Stimulated activated CD4-positive, alpha-beta T cell treated with anti-CD3 and anti-CD28 coated beads, TNF-alpha, amount 100 ng/mL, for 1 hour (primary cell): ENCODE measurements at places on chromosomes 1 and 21.

- no peak for DNase-seq
Measured at GRCh38 chr1:169327875-169328274, 39.7 kb downstream of the NME7 start.

GRCh38 chr1:215825056-215825455 lies 258.0 kb downstream of the KCTD3 start:
- DNase-seq = no peak

DNA sequence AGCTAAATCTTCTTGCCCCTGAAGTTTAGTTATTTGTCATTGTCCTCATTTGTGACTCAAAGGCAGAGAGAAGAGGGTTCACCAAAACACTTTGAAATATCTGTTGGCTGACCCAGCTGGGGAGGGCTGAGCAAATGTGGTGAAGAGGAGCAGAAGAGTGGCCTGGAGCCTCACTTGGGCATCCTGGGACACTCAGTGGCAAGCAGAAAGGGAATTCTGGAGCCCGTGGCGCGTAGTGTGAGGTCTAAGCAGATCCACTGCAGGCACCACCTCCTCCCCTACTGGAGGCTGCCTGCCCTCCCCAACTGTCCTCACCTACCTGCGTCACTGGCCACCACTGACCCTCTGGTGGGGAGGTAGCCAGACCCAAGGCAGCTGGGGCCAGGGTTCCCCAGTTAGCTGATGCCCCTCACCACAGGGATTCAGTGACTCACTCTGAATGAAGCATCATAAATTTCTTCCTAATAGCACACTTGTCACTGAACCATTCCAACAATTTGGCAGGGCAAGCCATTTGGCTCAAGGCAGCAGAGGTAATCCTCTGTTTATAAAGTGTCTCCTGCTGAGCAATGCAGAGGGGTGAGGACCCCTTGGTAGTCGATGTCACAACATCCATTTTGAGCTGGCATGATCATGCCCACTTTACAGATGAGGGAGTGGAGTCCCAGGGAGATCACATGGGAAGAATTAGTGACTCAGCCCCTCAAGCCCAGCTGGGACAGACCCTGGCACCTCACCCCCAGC lies 80.3 kb downstream of the NENF start:
- no peak for DNase-seq

GRCh38 chr1:115320377-115320776 lies 17.7 kb downstream of the NGF start:
- DNase-seq = no peak

DNA sequence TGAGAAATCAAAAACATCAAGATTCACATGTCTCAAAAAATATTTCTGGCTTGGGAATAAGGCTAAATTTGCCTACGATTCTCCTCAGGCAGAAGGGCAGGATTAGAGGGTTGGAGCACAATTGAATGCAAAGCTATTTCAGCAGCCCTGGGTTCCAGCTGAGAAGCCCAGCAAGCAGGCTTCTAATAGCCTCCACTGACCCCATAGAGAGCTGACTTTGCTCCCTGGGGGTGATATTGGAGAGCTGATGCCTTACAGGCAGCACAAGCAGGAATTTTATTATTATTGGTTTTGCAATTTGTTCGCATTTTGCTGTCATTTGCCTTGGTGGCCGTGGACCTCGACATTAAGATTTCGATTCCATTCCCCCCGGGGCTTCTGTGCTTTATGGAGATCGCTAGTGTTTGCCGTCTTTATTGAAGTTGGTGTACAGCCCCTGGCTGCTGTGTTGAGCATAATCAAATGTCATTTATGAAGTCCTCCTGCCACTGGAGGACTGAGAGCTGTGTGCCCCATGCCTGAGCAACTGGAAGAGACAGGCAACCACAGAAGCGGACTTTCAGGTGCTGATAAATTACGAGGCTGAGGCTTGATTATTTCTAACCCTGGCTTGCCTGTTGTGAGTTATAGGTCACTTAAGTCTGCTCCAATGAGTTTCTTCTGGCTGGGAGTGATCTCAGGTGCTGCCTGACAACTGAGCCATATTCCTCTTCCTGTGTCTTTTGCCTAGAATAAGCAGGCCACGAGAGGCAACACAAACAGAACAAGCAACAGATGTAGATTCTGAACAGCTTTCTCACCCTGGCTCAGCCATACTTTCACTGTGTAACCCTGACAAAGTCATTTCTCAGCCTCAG lies 518.4 kb upstream of the CAMK1G start:
- DNase-seq = no peak

DNA sequence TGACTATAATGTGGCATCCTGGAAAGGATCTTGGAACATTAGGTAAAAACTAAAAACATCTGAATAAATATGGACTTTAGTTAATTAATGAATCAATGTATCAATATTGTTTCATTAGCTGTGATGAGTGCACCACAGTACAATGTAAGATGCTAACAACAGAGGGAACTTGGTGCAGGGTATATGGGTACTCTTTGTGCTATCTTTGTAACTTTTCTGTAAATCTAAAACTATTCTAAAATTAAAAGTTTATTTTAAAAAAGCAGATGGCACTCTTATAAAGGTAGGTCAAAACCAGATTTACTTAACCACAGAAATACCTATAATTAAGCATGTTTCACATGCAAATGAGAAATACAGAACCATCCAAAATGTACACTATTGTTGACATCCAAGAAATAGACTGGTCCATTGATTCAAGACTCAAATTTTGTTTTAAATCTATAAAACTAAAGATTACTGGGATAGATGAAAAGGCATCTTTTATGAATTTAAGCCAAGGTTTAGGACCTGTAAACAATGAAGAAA lies 38.4 kb downstream of the ACBD3 start:
- no peak for DNase-seq

GRCh38 chr1:247337250-247337746 lies 5.6 kb upstream of the ZNF496 start:
- DNase-seq = no peak

DNA sequence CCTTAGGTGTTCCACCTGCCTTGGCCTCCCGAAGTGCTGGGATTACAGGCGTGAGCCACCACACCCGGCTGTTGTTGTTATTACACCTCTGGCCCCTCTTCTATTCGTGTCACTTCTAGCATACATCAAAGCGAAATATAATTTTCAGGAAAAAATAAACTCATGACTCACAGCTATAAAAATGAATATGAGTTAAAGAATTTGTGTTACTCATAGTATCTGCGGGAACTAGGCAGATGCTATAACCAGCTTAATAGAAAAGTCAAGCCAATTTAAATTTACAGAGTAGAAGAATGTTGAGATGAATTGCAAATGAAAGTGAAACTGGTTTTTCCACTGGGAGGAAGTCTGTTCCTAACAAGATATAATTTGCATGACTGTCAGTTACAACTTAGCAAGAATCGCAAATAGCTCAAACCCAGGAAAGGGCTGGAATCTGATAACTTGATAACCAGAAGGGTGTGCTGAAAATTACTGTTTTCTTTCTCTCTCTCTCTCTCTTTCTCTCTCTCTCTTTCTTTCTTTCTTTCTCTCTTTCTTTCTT lies 11.2 kb downstream of the OR2W3 start:
- no peak for DNase-seq

- no peak for DNase-seq
Measured at GRCh38 chr1:224903955-224904354, 25.5 kb upstream of the DNAH14 start.

- DNase-seq = no peak
Measured at GRCh38 chr1:184838504-184838951, 83.9 kb upstream of the EDEM3 start.

DNA sequence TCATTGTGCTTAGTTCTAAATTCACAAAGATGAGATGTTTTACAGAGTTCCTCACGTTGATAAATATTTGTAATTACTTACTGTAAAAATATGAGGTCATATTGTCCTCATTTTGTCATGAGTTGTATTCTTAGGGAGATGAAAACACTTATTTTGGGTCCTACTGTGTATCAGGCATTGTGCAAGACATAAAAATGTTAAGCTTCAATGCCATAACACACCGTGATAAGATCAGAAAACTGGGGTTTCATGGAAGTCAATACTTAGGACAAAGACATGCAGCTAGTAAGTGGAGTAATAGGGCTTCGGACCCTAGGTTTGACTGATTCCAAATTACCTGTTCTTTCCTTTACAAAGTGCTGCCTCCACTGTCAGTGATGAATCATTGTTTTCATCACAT lies 720.7 kb upstream of the ZP4 start:
- no peak for DNase-seq

DNA sequence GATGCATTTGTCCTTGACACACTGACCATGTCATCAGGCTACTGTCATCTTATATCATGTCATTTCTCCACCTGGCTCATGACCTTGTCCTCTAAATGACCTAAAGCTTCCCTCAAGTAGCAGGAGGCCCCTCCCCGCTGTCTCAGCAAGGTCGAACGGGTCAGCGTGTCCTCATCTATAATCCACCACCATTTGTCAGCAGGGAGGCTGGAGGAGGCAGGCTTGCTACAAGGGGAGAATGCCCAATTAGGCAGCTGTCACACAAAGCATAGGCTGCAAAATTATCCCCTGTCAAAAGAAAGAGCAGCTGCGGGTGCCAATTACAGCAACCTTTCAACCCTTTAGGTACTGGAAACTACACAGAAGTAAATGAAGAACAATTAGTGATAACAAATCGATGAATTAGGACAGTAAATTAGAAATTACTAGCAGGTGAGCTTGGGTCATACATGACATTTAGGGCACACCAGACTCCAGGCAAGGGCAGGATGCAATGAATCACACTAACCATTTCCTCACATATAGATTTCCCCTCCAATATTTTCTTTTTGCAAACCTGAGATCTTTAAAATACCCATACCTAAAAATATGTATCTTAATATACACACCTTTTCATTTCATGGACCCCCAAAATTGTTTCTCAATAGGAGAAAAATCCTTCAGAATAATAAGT lies 61.2 kb downstream of the NRIP1 start:
- DNase-seq = no peak

DNA sequence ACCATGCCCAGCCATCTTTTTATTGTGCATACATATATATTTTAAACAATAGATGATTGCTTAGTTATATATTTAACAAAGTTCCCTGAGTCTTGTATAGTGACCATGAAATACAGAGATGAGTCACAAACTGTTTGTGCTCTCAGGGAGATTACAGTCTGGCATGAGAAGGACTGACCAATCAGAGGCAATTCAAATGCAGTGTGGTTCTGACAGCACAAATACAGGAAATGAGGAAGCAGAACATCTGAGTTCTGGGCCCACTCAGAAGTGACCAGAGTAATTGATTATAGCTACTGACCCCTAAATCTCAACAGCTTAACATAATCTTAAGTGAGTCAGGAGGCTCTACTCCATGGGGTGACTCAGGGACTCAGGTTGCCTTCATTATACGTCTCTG lies 534.5 kb downstream of the OMA1 start:
- DNase-seq = no peak

GRCh38 chr1:196147530-196147929 lies 460.7 kb downstream of the KCNT2 start:
- no peak for DNase-seq

GRCh38 chr1:45802343-45803298 lies 791 bp upstream of the MAST2 start:
- no peak for DNase-seq

- no peak for DNase-seq
Measured at GRCh38 chr1:24693827-24694379, 50.8 kb downstream of the SRRM1 start.

DNA sequence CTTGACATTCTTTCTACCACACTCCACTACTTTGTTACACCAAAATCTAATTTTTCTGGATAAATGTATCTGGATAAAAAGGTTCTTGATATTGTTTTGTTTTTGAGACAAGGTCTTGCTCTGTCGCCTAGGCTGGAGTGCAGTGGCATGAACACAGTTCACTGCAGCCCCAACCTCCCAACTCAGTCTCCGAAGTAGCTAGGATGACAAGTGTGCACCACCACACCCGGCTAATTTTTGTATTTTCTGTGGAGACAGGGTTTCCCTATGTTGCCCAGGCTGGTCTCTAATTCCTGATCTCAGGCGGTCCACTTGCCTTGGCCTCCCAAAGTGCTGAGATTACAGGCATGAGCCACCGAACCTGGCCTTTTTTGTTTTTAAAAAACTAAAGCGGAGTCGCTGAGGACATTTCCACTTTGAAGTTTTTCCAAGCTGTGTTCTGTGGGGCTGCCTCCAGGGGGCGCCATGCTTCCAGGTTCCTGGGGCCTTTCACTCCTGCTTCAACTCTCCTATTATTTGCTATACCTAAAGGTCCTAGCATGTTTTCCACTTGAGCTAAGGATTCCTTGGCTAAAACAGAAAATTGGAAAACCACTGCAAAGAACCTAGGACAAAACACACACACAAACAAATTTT lies 14.1 kb upstream of the NCMAP start:
- no peak for DNase-seq

DNA sequence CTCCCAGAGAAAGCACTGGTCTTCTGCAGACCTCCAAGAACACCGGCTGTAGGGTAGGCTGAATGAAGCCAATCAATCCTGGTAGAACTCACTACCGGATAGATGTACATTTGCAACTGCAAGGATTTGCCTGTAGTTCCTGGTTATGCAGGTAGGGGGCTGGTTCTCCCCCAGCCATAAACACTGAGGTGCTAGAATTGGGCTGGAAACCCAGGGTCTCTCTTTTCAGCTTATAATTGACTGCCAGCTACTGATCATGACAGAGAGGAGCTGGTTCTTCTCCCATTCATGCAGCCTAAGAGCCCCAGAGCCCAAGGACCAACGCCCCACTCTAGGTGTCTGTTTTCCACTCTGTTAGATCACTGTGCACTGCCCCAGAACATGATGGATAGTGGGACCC lies 21.5 kb upstream of the MTARC2 start:
- no peak for DNase-seq
